ENCODE measurements at places on chromosomes 2 and 18.

GRCh38 chr2:221606424-221606823, 34.3 kb upstream of the EPHA4 start:
- no peak for DNase-seq
- H3K4me3 ChIP-seq, result no peak overlapping the region
- H3K4me1 ChIP-seq, result no peaks in the 10 kb centered on the region
- no peak overlapping the region for H3K27ac ChIP-seq

GRCh38 chr2:65061910-65062339, 5.7 kb downstream of the CEP68 start:
- no peak overlapping the region for H3K27ac ChIP-seq
- H3K36me3 ChIP-seq, result no peaks in the 10 kb centered on the region
- no peak overlapping the region for H3K4me3 ChIP-seq
- no peaks in the 10 kb centered on the region for H3K27me3 ChIP-seq

DNA sequence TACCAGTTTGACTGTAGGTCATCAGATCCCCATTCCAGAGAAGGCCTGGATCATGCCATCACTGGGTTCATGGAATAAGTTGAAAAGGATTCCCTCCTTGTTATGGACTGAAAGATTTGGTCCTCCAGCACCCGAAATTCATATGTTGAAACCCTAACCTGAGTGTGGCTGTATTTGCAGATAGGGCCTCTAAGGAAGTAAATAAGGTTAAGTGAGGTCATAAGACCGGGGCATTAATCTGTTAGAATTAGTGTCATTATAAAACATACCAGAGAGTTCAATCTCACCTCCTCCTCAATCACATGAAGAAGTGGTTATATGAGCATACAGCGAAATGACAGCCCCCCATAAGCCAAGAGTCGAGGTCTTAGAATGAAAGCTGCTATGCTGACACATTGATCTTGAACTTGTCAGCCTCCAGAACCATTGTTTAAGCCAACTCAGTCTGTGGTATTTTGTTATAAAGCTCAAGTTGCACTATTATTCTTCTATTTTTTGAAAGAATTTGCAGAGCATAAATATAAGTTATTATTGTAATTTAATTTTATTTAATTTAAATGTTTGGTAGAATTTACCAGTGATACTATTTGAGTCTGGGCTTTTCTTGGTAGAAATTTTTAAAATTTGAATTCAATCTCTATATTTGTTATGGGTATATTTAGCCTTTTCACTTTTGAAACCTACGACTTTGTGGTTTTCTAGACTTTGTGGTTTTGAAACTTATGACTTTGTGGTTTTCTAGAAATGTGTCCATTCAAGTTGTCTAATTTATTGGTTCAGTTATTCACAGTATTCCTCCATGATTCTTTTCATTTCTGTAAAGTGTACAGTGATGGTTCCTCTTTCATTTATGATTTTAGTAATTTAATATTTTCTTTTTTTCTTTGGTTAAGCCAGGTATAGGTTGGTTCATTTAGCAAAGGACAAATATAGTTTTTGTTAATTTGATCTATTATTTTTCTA, 1206.7 kb upstream of the CDH2 start:
- no peak overlapping the region for H3K4me3 ChIP-seq
- H3K27ac ChIP-seq, result no peak overlapping the region
- H3K36me3 ChIP-seq, result no peaks in the 10 kb centered on the region
- H3K27me3 ChIP-seq, result no peaks in the 10 kb centered on the region
- DNase-seq, result no peak

- no peaks in the 10 kb centered on the region for H3K27me3 ChIP-seq
- H3K4me1 ChIP-seq, result no peaks in the 10 kb centered on the region
Measured at GRCh38 chr2:128466376-128466775, 147.7 kb upstream of the HS6ST1 start.

GRCh38 chr18:21129566-21130216, 18.1 kb upstream of the ROCK1 start:
- H3K27me3 ChIP-seq, result no peaks in the 10 kb centered on the region
- DNase-seq, result no peak
- H3K36me3 ChIP-seq, result no peaks in the 10 kb centered on the region
- no peak overlapping the region for H3K4me3 ChIP-seq
- peaks cover under 1% of the 10 kb centered on the region for H3K4me1 ChIP-seq

DNA sequence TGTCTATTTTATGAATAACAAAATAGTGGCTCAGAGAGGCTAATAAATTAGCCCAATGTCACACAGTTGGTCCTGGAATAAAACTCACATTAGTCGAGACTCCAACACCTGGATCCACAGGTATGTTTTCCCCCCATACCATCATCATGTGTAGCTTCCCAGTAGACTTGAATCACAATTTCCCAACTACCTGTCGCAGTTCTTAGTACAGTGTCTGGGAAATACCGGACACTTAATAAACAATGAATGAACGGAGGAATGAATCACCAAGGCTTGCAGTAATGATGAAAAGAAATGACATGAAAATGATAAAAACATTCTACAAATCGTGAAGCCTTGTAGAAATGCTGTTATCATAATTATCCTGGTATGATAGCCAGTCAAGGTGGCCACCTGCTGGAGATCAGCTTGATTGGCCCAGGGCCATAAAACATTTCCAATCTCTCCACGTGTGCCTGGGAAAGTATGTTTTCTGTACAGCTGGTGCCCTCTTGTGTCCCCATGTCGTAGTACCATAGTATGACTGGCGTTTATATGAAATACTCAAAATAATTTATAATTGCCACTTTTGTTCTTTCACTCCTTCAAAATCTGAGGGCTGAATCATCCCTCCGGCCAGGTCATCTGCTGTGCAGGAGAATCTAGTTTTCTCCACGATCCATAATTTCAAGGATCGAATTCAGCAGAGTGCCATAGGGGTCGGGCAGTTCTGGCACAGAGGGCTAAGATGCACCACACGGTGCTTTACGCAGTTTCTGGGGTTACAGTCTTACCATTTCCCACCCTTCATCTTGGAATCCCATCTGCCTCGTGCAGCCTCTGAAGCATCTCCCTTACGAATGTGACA, 95.4 kb downstream of the LAMA1 start:
- DNase-seq, result peak; percentile 36
- H3K27me3 ChIP-seq, result no peaks in the 10 kb centered on the region
- no peak overlapping the region for H3K4me3 ChIP-seq
- no peaks in the 10 kb centered on the region for H3K4me1 ChIP-seq
- H3K27ac ChIP-seq, result no peak overlapping the region

GRCh38 chr2:78532762-78533379, 492.6 kb upstream of the REG3G start:
- no peaks in the 10 kb centered on the region for H3K4me1 ChIP-seq
- H3K36me3 ChIP-seq, result no peaks in the 10 kb centered on the region
- DNase-seq, result no peak
- H3K27me3 ChIP-seq, result no peaks in the 10 kb centered on the region
- no peak overlapping the region for H3K4me3 ChIP-seq

- no peaks in the 10 kb centered on the region for H3K4me1 ChIP-seq
- H3K36me3 ChIP-seq, result no peaks in the 10 kb centered on the region
- DNase-seq, result no peak
Measured at GRCh38 chr2:125581557-125581956, 1074.4 kb upstream of the GYPC start.

DNA sequence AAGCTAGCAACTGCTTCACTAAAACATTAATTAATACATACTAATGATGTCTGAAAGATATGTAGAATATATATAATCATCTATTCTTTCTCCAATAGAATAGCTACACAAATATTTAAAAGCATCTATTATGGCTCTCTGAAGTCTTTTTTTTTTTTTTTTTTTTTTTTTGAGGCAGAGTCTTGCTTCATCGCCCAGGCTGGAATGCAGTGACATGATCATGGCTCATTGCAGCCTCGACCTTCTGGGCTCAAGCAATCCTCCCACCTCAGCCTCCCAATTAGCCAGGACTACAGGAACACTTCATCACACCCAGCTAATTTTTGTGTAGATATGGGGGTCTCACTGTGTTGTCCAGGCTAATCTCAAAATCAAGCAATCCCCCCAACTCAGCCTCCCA, 120.4 kb upstream of the KYNU start:
- H3K4me1 ChIP-seq, result no peaks in the 10 kb centered on the region
- no peaks in the 10 kb centered on the region for H3K36me3 ChIP-seq
- H3K4me3 ChIP-seq, result no peak overlapping the region
- DNase-seq, result no peak
- H3K27ac ChIP-seq, result no peak overlapping the region

- peaks cover 11% of the 10 kb centered on the region for H3K4me1 ChIP-seq
- H3K27ac ChIP-seq, result no peak within 1 kb of the TSS
- H3K36me3 ChIP-seq, result peaks cover 11% of the 10 kb centered on the region
- peak within 1 kb of the TSS; percentile 56 for H3K4me3 ChIP-seq
- DNase-seq, result peak; percentile 16
- peaks cover 40% of the 10 kb centered on the region for H3K27me3 ChIP-seq
Measured at GRCh38 chr2:241558532-241559322, at the start of gene BOK. Gene BOK, plus strand, starts transcription at chr2:241558745. Its CDS starts 739 bp downstream, at chr2:241559484.

GRCh38 chr2:105329197-105329554, 359 bp downstream of the TGFBRAP1 start:
- peaks cover 44% of the 10 kb centered on the region for H3K4me1 ChIP-seq
- H3K4me3 ChIP-seq, result peak overlapping the region; percentile 98
- peak overlapping the region; percentile 96 for H3K27ac ChIP-seq
- no peaks in the 10 kb centered on the region for H3K27me3 ChIP-seq

- H3K27ac ChIP-seq, result no peak overlapping the region
- no peaks in the 10 kb centered on the region for H3K36me3 ChIP-seq
- no peak overlapping the region for H3K4me3 ChIP-seq
- no peaks in the 10 kb centered on the region for H3K27me3 ChIP-seq
- DNase-seq, result no peak
Measured at GRCh38 chr18:28407681-28408080, 230.8 kb upstream of the CDH2 start.

- no peak overlapping the region for H3K27ac ChIP-seq
- H3K27me3 ChIP-seq, result peaks cover 32% of the 10 kb centered on the region
- H3K4me1 ChIP-seq, result peaks cover 13% of the 10 kb centered on the region
- DNase-seq, result no peak
- H3K4me3 ChIP-seq, result no peak overlapping the region
- H3K36me3 ChIP-seq, result peaks cover 1% of the 10 kb centered on the region
Measured at GRCh38 chr18:55775972-55776371, 188.0 kb upstream of the TCF4 start.

GRCh38 chr2:133651861-133652260, 83.6 kb upstream of the NCKAP5 start:
- no peak overlapping the region for H3K4me3 ChIP-seq
- H3K4me1 ChIP-seq, result no peaks in the 10 kb centered on the region

DNA sequence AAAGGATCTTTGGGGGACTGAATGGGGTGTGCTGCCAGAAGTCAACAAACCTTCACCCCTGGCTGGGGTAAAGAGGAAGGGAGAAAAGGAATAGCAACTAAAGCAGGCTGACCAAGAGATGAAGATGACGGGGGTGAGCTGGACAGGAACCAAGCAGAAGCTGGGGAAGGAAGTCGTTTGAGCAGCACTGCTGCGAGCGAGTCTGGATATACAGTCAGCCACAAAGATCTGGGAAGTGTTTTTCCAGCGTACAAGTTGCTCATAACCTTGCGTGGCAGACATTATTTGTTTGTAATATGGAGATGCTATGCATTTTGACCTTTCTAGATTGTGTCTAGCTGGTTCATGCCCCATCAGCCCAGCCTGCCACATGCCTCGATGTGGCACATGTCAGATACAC, 71.2 kb downstream of the EIF2AK3 start:
- DNase-seq, result no peak
- H3K4me1 ChIP-seq, result peaks cover 3% of the 10 kb centered on the region
- no peak overlapping the region for H3K27ac ChIP-seq

DNA sequence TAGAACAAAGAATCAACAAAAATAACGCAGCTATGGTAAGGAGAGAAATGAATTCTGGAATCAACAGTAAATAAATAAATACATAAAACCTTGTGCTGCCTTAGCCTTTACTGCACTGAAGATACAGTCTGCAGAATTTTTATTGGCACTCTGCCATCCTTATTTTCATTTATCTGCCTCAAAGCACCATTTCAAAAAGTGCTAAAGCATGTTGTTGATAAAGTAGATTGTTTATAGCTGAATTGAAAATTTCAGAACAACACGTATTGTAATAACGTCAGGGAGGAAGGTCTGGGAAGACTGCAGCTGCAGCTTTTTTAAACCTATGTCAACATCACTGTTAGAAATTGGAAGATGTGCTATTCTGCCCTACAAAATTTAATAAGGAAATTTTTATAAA, 787.2 kb downstream of the PLCL1 start:
- peaks cover 2% of the 10 kb centered on the region for H3K27me3 ChIP-seq
- no peak for DNase-seq
- H3K4me1 ChIP-seq, result no peaks in the 10 kb centered on the region
- no peak overlapping the region for H3K27ac ChIP-seq
- no peak overlapping the region for H3K4me3 ChIP-seq

DNA sequence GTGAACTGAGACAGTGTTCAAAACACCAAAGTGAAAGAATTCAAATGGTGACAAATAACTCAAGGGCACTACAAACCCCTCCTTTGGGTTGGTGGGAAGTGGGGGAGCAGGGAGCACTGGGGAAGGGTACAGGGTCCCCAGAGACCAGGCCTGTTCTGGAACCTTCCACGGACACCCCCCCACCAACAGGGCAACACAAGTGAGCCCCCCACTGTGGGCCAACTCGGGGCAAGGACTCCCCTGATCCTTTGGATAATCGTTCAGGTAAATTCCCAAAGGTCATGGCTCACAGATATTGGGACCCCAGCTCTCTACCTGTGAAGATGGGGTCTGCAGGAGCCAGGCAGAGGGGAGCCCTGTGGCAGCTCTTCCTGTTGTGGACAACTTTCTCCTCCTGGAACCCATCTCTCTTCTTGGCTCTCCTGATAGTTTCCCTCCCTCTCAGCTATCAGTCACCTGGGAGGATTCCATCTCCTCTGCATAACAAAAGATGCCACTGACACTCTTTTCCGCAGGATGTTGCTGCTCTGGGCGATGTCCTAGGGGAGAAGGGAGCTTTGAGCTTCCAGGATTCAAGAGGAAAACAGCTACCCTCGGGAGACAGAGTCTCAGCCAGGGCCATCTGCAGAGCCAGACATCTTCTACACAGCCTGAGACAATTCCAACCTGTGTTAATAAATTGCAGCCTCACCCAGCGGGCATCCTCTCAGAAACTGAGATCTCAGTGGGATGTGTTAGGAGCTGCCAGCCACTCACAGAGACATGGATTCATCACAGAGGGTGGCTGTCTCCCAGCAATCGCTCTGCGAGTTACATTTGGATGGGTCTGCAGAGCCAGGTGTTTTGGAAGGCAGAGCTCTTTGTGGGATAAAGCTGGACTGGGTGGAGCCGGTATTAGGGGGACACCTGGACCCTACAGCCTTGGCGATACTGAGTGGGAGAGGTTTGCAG, 35.4 kb downstream of the MBP start:
- peaks cover 44% of the 10 kb centered on the region for H3K36me3 ChIP-seq
- H3K27me3 ChIP-seq, result no peaks in the 10 kb centered on the region
- no peak for DNase-seq
- H3K4me3 ChIP-seq, result no peak overlapping the region
- peak overlapping the region; percentile 40 for H3K27ac ChIP-seq

DNA sequence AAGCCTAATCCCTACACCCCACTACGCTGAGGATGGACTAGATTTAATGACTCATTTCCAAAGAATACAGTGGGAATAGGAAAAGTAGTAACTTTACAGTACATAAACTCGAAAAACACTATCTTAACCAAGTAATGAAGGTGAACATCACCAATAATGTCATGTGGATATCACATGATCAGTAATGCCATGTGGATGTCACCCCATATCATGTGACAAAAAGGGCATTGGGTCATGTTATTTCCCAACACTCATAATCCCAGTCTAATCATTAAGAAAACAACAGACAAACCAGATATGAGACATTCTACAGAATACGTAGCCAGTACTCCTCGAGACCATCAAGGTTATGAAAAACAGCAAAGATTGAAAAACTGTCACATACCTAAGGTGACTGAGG, 667.3 kb upstream of the CRIM1 start:
- no peak overlapping the region for H3K27ac ChIP-seq
- H3K27me3 ChIP-seq, result peaks cover 2% of the 10 kb centered on the region
- H3K4me1 ChIP-seq, result no peaks in the 10 kb centered on the region
- no peak overlapping the region for H3K4me3 ChIP-seq
- no peaks in the 10 kb centered on the region for H3K36me3 ChIP-seq

Data from activated CD4-positive, alpha-beta T cell treated with anti-CD3 and anti-CD28 coated beads for 36 hours (primary cell).